ENCODE measurements at places on chromosomes 16 and 17.

GRCh38 chr17:61897548-61898180 is 30.1 kb downstream of the INTS2 start:
- no peak for DNase-seq

DNA sequence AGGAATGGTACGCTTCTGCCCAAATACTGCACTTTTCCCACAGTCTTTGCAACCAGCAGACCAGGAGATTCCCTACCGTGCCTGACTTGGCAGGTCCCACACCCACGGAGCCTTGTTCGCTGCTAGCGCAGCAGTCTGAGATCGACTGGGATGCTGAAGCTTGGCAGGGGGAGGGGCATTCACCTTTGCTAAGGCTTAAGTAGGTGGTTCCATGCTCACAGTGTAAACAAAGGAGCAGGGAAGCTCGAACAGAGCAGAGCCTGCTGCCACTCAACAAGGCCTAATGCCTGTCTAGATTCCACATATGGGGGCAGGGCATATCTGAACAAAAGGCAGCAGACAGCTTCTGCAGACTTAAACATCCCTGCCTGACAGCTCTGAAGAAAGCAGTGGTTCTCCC is 107.2 kb upstream of the TMEM97 start:
- DNase-seq, result no peak

DNA sequence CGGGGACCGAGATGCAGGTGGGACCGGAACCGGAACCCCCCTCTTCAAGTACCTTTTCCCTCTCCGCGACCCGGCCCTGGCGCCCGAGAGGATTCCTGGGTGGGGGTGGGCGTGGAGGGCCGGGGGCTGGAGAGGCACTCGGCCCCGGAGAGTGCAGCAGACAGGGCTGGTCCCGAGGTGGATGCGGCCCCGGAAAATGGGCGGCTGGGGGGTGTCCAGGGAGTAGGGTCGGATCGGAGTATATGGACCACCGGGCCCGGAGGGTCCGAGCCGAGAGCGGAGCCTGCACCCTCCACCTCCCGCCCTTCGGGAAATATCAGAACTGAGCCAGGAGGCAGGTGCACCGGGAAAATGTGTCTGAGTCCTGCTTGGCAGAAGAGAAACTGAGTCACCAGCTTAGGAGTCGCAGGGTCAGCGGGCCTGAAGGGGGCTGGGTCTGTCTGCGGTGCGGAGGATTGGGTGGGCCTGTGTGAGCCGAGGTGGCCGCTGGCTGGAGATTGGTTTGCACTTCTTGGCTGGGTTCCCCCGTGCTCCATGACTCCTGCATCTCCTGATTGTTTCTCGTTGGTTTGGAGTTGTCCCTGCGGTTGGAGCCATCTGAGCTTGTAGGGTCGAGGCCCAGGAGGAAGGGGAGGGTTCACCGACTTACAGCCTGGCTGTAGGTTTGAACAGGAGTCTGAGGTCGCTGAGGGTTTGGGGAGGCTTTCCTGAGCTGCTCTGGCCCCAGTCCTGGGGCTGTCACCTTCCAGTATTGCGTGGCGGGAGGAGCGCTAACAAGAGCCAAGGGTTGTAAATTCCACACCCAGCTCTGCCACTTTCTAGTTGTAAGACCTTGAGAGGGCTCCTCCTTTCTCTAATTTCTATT is 518 bp downstream of the SH2B1 start:
- no peak for DNase-seq

DNA sequence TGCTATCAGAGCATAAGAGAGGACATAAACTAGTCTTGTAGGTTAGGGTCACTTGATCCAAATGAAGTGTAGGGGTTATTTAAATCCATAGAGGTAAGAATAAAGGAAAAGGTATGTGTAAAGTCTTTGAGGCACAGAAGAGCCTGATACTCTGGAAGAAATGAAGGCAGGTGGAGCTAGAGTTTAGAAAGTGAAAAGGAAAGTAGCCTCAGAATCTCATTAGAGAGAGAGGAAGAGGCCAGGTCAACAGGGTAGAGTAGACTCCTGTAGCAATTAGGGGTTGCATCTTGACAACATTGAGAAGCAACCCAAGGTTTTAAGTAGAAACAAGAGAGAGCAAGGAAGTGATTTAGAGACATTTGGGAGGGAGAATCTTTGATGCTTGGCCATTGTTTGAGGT is 235.2 kb upstream of the SOX9 start:
- no peak for DNase-seq

GRCh38 chr16:72473631-72474030 is 301.7 kb upstream of the PMFBP1 start:
- no peak for DNase-seq

DNA sequence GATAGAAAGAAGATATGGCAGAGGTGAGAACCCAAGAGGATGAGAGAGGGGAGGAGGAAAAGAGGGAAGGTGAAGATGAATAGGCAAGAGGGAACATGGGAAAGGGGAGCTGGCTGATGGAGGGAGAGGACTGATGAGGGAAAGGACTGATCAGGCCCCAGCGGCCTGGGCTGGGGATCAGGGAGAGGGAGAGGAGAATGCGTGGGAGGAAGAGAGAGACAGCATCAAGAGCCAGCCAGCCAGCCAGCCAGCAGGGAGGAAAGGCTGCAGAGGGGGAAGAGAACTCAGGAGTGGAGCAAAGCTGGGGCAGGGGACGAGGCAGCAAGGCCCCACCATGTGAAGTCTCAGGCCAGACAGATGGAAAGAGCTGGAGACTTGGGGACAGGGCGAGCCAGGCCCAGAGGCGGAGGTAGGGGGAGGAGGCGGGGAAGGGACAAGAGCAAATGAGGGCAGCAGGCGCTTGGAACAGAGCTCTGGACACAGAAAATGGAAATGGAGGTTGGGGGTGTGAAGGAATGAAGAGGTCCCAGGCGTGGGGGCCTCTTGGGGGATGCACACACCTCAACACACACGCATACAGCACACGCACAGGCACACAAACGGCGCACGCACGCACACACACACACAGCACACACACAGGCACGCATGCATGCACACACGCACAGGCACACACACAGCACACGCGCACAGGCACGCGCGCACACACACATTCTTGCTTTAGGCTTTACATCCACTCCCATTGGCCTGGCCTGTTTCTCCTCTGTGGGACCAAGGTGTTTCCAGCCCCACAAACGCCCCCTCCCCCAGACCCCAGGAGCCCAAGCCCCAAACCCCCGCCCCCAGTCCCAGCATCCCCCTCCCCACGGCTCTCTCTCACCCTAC is 12.3 kb downstream of the DLG4 start:
- DNase-seq, result no peak

- no peak for DNase-seq
These were observed 200.4 kb downstream of the LGALS9B start for GRCh38 chr17:20266806-20267458.

GRCh38 chr16:23955088-23955487 is 119.3 kb downstream of the PRKCB start:
- DNase-seq, result no peak

DNA sequence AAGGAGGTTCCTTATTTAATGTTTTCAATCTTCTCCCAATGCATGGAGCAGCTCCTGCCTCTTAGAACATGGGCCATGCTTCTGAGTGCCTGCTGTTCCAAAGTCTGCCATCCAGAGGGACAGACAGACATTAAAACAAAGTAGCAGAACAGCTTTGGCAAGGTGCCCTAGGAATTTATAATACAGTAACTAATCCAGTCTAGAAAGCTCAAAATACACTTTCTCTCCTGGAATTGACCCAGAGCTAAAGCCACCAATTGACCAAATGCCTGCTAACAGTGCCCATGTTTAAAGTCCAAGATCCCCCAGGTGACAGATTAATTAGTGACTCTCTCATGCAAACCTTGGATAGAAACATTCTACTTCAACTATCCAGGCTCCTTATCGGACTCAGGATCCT is 11.1 kb upstream of the CHRNE start:
- DNase-seq, result no peak

- no peak for DNase-seq
These were observed 9.0 kb downstream of the PITPNA start for GRCh38 chr17:1553354-1554266.

- DNase-seq, result no peak
These were observed 165.7 kb downstream of the CMIP start for GRCh38 chr16:81610144-81610842.

- DNase-seq, result no peak
These were observed 144.4 kb downstream of the GAS7 start for GRCh38 chr17:10053782-10054540.

- DNase-seq, result no peak
These were observed 105.6 kb downstream of the OR1D5 start for GRCh38 chr17:2957631-2958286.

GRCh38 chr16:22848451-22848850 is 34.5 kb downstream of the HS3ST2 start:
- no peak for DNase-seq

DNA sequence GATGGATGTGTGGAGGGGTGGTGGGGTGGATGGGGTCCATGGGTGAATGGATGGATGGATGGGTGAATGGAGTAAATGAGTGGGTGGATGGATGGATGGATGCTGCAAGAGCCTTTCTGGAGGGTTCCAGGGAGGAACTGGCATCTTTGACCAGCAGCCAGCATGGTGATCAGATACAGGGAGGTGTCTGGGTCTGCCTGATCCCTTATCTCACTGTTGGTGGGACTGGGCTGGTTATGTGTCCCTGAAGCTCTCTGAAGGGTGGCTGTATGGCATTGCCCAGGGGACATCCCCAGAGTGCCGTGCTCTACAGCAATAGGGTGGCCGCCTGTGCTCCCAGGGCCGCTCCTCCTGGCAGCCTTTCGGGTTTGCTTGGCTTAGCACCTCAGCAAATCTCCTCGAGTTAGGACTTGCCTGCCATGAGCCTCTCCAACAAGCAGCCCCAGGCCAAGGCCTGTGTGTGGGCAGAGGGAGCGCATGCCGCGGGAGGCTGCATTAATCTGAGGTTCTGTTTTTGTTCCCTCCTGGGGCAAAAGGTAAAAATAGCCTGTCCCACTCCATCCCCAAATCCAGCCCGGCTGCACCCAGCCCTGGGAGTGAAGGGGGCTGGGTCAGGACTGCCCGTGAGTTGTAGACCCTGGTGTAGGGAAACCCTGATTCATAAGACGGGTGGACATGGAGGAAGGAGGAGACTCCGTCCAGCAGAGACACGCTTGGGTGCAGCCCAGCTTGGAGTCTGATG is 165.4 kb downstream of the SEC14L1 start:
- DNase-seq, result no peak

Measured in activated naive CD4-positive, alpha-beta T cell treated with anti-CD3 and anti-CD28 coated beads, Interleukin-2, amount 50 U/mL, for 72 hours (primary cell).